ENCODE measurements at places on chromosomes 1 and 21.

DNA sequence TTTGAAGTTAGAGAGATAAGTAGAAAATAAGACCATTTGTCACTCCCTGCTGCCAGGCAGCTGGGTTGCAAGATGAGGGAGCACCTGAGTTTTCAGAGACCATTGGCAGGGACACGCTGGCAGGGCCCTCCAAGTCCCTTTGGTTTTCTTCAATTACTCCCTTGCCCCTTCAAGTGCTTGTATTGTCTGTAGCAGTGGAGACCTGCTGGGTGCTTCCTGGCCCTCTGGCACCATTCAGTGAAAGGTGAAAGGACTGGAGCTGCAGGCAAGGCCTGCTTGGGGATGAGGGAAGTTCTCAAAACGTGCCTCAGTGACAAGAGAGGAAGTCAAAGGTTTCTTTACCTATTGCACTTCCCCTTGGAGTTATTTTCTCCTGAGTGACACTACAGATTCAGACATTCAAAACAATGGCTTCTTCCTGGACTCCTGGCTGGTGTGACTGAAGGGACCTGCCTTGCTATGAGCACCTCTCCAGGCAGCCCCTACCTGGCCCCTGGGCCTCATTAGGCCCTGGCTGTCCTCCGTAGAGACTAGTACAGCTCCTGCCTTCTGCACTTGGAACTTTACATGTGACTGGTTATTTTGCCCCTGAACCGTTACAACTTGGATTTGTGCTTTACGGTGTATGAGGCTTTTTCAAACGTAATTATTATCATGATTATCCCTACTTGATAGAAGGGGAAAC, 100.1 kb downstream of the C1orf21 start:
- ATAC-seq = no peak

- no peak for ATAC-seq
Observed at GRCh38 chr1:214563881-214564280, 12.5 kb upstream of the PTPN14 start.

DNA sequence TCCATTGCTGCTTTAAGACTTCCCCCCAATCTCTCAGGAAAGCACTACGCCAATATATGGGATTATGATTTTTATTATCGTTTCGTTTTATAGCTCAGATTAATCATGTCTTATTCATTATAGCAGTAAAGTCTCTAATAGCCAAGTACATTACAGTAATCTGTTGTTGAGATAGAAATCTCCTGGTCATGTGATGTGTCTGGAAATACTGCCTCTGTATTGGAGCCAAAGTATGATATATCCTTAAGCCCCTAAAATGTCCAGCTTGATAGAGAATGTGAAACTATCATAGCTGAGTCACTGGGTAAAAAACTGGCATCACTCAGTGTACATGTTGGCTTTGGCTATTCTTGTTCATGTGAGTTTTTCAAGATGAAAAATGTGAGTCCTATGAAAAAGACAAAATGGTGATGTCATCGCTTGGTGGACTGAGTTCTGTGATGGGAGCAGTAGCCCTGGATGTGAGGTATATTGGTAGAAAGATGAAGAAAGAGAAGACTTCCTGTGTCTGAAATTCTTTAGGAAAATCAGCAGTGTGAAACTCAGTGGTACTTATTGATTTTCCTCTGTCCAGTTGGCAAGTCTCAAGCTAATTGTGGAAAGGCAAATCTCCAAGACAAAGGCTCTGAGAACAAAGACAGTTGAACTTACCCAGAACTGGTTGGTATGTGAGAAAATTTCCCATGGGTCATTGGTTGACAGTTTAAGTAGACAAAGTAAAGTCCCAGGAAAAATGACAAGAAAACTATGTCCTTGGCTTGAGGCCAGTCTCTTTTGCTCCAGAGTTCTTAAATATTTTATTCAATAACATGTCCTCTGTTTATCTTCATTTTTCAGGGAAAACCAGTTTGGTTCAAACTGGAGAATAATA, 76.2 kb downstream of the BRINP2 start:
- peak; percentile 78 for ATAC-seq

DNA sequence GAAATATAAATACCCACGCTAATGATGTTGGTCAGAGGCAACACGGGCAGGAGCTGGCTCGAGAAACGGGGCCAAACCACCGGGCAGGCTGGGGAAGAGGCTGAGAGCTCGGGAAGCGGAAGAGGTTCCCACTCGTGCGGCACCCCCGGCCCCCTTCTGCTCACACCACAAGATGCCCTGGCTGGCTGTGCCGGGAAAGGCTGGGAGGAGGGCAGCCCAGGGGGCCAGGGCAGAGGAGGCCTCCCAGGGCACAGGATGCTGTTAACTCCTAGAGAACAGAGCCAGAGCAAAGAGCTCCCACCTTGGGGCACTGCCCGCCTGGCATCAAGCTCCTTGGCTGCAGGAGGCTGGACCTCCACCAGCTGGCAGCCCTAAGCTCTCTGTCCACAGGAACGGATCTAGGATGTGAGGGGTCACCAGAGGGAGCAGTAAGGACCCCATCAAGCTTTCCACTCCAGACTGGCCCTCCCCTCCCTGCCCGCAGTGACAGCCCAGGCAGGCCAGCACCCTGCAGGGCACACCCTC, 44.8 kb downstream of the CASZ1 start:
- no peak for ATAC-seq

DNA sequence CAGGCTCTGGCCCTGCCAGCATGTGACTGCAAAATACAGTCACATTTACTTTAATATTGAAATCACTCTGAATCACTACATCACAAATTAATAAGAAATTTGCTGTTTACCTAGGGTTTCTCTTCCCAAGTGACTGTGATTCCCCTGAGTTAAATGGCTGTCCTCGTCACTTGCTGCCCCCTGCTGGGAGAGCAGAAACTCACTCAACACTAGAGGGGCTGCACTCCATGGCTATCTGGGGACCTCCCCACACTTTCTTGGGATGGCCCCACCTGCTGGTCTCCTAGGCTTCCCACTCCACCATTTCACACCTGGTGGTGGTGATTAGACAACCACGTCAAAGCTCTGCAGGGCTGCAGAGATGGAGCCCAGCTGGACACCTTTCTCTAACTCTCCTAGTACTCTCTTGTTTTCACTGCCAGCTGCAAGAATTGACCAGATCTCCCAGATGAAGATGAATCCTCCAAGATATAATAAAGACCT, 63.4 kb downstream of the CD2 start:
- ATAC-seq = no peak

DNA sequence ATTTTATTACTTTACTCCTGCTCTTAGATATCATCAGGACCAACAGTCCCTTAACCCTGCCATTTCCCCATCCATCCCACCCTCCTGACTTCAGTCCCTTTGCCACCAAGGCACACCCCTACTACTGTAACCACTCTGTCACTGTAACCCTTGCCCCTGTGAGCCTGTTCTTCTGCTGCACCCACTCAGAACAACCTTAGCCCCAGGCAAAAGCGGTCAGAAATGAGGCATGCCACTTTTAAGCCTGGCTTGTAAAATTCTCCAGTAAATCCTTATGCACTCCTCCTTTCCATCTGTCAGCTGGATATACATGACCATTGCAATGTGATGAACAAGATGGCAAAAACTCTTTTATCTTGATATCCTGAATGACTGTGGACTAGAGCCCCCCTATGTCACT, 555.0 kb upstream of the PLXNA2 start:
- no peak for ATAC-seq

DNA sequence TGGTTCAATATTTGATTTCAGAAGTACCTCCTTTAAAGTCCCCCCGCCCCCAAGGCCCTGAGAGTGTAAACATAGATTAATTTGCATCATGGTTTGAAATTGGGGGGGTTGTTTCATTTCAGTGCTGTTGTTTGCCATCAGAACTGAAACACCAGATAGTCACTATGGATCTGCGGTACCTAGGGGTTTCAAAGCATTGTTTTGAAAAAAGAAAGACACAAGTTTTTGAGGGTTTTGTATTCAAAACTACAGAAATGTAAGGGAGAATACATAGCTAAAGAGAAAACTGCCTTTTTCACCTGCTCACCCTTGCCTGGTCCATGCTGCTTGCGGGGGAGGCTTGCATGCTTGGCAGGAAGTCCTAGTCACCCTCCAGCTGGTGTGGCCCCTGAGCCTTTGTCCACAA, 59.3 kb downstream of the ACP6 start:
- no peak for ATAC-seq

- peak; percentile 0 for ATAC-seq
Observed at GRCh38 chr1:26788515-26788785, 700 bp downstream of the PIGV start.

DNA sequence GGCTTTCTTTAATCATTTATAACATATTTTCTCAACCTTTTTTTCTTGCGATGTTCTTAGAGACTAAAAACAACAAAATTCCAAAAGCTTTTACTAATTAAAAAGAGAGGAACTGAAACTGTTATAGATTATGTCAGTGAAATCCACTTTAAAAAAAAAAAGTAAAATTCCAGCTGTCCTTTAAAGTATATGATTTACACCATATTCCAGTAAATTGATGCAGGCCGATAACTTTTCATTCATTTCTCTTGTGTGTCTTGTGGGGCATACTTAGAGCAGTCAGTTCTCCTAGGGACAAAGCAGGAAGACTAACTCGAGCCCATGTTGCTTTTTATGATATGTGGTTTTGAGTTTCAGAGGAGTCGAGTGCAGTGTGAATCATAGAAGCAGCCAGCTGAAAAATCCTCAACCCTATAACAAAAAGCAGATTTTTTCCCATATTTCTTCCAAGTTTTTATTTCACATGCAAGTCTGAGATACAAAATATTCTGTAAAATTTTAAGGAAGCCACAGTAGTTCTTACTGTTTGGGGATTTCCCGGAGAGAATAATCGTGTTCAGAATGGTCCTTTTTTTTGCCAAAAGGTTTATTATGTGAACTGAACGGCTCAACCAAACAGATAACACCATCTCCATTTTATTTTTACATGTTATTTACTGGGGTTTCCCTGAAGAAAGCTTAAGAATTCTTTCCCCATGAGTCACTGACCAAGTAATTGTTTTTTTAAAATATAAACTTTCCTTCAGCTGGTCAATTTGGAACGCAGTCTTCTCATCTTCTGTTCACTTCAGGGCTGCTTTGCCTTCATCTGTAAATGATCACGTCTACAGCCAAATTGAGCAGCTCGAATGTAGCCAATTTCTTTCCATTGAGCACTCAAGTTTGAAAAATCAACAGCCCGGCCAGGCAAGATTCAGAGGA, 77.0 kb upstream of the C1orf105 start:
- ATAC-seq = no peak

GRCh38 chr1:160481979-160482596, 41.0 kb downstream of the SLAMF6 start:
- ATAC-seq = no peak

- ATAC-seq = peak; percentile 64
Observed at GRCh38 chr1:87115317-87115890, 201.0 kb downstream of the HS2ST1 start.

GRCh38 chr1:107963008-107963407, 2.0 kb downstream of the VAV3 start:
- no peak for ATAC-seq

- no peak for ATAC-seq
Observed at GRCh38 chr1:147628441-147628840, 41.9 kb downstream of the ACP6 start.

GRCh38 chr1:67618285-67619018, 66.5 kb upstream of the GADD45A start:
- ATAC-seq = peak; percentile 89

DNA sequence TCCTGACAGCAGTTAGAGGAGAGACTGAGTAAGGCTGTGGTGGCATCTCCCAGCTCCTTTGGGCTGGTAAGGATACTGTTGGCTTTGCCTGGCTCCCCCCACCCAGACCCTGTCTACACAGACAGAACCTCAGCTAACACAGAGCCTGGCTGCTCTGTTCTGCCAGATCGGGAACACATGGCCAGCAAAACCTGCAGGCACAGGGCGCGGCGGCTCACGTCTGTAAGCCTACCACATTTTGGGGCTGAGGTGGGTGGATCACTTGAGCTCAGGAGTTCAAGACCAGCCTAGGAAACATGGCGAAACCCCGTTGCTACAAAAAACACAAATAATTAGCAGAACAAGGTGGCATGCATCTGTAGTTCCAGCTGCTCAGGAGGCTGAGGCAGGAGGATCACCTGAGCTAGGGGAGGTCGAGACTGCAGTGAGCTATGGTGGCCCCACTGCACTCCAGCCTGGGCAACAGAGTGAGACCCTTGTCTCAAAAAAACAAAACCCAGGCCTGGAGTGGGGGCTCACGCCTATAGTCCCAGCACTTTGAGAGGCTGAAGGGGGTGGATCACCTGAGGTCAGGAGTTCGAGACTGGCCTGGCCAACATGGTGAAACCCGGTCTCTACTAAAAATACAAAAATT, 6.7 kb downstream of the CSTB start:
- no peak for ATAC-seq

GRCh38 chr1:53375440-53375839, 47.6 kb upstream of the LRP8 start:
- no peak for ATAC-seq

- peak; percentile 91 for ATAC-seq
Observed at GRCh38 chr1:231200388-231201031, 38.7 kb downstream of the TRIM67 start.

DNA sequence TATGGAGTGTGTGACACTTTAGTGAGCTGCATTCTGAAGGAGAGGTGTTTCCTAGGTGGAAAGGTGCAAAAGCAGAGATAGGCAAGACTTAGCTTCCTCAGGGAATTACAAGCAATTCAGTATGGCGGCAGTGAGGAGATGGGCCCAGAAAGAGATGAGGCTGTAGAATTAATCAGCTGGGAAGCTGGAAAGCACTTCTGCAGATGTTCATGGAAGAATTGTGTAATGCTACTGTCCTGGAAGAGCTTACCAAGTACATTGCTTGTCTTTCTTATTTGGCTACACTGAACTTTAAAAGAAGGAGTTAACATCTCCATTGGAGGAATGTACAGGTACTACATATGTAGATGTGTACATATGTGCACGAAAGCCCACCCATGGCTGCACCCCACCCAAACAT, 103.7 kb upstream of the DPT start:
- ATAC-seq = no peak

GRCh38 chr1:21024918-21025317, 151.8 kb downstream of the EIF4G3 start:
- ATAC-seq = no peak

DNA sequence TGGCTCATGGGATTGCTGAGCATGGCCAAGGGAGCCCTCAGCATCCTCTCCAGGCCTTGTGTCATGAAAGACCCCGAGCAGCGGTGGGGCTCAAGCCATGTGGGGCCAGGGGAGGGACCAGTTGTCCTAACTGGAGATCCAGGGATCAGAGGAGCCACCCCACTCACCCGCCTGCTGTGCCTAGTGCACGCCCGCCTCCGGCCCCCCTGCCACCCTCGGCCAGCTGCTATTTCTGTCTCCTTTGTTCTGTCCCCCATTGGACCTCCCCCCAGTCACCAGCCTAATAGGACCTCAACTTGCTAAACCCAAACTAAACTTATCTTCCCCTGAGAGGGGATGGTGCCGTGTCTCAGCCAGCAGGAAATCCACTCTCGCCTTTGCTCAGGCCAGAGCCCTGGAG, 44.4 kb downstream of the TP73 start:
- no peak for ATAC-seq

- no peak for ATAC-seq
Observed at GRCh38 chr1:63662841-63663240, 69.6 kb downstream of the PGM1 start.

DNA sequence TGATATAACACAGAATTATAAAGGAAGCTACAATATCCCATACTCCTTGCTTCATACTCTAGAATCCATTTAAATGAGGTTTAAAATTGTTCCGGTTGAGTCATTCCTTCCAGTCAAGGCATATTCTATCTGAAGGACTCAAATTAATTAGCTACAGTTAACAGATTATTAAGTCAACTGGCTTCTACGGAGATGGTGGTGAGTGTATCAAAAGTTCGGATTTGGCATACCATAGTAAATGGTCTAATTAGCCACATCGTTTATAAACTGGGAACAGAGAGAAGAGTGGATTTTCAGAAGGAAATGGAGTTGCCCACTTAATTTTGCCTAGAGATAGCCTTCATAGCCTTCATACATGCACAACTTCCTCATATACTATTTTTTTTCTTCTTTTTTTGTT, 1095.3 kb downstream of the TTLL7 start:
- no peak for ATAC-seq

All from motor neuron (in vitro differentiated cells).